ENCODE measurements at places on chromosomes 7 and 10. TPM values are rescaled to one million over a fixed set of nuclear protein-coding genes. Genes with fewer than 3 reads are reported as not detected.

DNA sequence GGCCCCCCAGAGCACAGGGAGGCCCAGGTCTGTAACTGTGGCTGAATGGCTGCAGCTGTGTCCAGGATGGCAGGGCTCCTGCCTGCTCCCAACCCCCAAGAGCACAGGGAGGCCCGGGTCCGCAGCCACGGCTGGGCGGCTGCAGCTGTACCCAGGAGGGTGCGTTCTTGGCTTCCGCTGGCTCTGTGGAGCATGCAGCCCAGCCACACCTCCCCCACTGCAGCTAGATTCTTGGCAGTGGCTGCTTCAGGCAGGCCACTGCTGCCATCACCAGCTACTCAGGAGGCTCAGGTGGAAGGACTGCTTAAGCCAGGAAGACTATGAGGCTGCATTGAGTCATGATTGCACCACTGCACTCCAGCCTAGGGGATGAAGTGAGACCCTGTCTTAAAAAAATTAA lies 27.9 kb downstream of the C7orf25 start:
- DNase-seq, result no peak

GRCh38 chr7:39910108-39910869 lies 39.8 kb upstream of the CDK13 start:
- DNase-seq, result no peak

The AQP1 gene
- total RNA-seq, result 244 TPM

DNA sequence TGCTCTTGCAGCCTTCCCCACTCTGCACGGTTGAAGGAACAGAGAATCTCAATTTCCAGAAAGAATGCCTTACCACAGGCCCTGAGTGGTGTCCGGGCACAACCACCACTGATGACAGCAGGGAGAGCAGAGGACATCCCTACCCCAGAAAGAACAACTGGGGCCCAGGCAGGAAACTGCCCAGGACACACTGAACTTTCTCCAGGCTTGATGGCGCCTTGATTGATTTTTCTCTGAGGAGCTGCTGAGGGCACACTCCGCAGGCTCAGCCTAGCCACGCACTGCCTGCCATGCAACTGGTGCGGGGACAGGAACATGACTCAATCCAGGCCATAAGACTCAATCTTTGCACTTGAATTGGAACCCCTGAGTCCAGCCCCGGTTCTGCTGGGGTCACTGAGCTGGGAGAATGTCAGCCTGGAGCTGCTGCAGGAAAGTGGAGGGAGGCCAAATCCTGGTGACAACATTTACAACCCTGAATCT lies 5.9 kb downstream of the AKR1B1 start:
- no peak for DNase-seq

DNA sequence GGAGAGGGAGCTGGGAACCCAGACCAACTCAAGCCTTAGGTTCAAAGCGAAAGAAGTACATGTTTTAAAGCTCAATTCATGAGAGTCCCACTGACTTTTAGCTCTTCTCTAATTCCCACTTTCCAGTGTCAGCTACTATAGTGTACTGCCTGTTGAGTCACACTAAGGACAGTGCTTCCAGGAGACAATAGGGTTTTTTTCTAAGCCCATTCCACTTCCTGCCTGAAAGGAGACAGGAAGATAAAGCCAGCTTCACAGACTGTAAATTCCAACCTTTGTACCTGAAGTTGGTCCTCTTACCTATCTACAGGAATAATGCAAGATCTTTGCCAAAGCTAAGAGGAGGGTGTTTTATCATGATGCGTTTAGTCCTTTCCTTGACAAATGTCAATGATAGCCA lies 4.4 kb downstream of the MSRB2 start:
- DNase-seq, result no peak

- no peak for DNase-seq
These were observed 75.5 kb downstream of the PAPSS2 start for GRCh38 chr10:87734987-87735827.

DNA sequence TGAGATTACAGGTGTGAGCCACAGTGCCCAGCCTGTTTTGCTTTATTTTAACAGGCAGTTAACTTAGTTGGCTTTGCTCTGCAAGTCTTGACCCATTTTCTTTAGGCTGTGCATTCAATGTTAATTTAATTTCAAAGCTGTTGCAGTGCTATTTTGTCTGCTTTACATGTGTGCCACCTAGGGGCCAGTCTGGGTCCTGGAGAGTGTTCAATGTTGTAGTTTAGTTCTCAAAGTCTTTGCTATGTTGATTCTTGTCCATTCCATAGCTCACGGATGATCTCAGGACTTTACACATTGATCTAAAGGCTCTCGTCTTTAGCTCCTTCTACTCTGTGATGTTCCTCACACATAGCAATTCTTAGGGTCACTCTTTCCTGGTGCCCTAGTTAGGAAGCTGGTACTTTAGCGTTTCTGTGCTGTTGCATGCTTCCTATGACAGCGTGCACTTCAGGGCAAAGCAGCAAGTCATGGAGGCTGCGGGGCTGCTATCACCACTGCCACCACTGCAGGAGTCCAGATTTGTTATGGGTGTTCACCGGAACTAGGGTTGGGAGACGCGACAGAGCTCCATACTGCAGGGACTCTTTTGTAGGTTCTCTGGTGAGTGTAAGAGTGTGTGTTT lies 16.4 kb upstream of the ABCA13 start:
- no peak for DNase-seq

- DNase-seq, result no peak
These were observed 47.0 kb upstream of the FRMD4A start for GRCh38 chr10:14377591-14378175.

Measured in left cardiac atrium (tissue), 4 donors.